Osteocyte (in vitro differentiated cells): ENCODE measurements at places on chromosomes 3 and 15. TPM values are rescaled to one million over a fixed set of nuclear protein-coding genes. Genes with fewer than 3 reads are reported as not detected.

- H3K4me1 ChIP-seq, result peaks cover 3% of the 10 kb centered on the region
- DNase-seq, result no peak
- H3K4me3 ChIP-seq, result no peak overlapping the region
These were observed 24.9 kb upstream of the ATP11B start for GRCh38 chr3:182768413-182768812.

ELL3 gene
- total RNA-seq, result 1.6 and 2.3 TPM in 2 replicates

ATP10A gene
- 71.9 and 74.2 TPM in 2 replicates for total RNA-seq

DNA sequence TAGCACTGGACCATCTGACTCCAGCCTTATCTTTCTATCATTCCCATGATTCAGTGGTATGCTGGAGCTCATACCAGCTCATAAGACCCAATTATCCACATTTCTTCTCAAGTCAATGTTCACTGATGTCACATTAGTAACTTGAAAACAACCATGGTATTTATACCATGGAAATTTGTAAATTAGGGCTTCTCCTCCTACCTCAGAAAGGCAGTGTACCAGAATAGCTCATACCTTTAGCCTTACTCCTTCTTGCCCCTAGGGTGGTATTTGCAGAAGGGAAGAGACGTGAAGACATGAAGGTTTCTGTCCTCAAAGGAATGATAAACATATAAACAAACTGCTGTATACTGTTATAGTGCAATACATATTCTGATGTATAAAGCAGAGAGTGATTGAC, 114.2 kb downstream of the NEK11 start:
- no peaks in the 10 kb centered on the region for H3K4me1 ChIP-seq
- H3K36me3 ChIP-seq, result no peaks in the 10 kb centered on the region
- H3K27me3 ChIP-seq, result no peaks in the 10 kb centered on the region
- H3K4me3 ChIP-seq, result no peak overlapping the region
- no peak overlapping the region for H3K27ac ChIP-seq
- no peak for DNase-seq

NTRK3 gene
- not detected in 2 replicates for total RNA-seq

DNA sequence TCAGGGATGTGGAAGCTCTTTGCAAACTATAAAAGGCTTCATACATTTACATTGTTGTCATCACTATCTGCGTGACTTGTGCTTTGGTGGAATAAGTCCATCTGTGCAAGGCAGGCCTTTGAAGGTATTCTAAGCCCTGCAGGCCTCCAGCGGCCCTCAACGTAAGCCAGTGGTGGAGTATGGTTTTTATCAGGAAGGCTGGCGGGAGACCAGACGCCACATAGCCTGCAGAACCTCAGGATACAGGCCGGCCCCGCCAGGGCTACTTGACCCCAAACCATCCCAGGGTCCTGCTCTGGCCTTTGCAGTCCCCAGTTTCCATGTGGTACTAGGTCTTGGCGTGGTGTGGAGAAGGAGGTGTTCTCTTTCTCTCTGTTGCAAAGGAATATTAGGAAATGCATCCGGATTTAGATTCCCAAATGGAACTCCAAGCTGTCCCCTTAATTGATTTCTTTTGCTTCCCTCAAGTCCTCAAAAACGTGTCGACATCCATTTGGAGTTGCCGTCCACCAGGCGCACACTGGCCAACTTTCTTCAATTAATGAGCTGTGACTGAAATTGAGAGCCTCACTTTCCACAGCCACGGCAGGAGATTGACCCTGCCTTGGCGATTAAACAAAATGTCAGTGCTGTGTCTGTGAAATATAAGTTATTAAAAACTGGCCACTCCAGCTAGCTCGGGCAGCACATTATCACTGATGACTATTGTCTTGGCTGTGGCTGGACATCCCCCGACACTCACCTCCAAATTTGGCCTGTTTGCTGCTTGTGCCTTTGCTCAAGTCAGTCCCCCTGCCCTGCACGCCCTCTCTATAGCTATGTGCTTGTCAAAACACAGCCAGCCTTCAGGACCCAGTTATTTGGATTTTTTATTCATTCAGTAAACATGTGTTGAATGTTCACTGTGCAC, 239.8 kb upstream of the TLE3 start:
- H3K4me3 ChIP-seq, result no peak overlapping the region
- DNase-seq, result no peak

- DNase-seq, result peak; percentile 46
- no peak overlapping the region for H3K27ac ChIP-seq
- no peak overlapping the region for H3K4me3 ChIP-seq
- H3K27me3 ChIP-seq, result peaks cover 74% of the 10 kb centered on the region
These were observed 61.8 kb downstream of the GLDN start for GRCh38 chr15:51403072-51403878.

- H3K27me3 ChIP-seq, result peaks cover 8% of the 10 kb centered on the region
- H3K4me3 ChIP-seq, result no peak overlapping the region
- DNase-seq, result no peak
- no peak overlapping the region for H3K27ac ChIP-seq
These were observed 54.4 kb upstream of the THUMPD3 start for GRCh38 chr3:9308298-9308990.

- no peak overlapping the region for H3K4me3 ChIP-seq
- H3K27ac ChIP-seq, result no peak overlapping the region
- no peak for DNase-seq
- H3K4me1 ChIP-seq, result peaks cover 36% of the 10 kb centered on the region
- no peaks in the 10 kb centered on the region for H3K36me3 ChIP-seq
- no peaks in the 10 kb centered on the region for H3K27me3 ChIP-seq
These were observed 6.2 kb downstream of the ZNF609 start for GRCh38 chr15:64466408-64467141.

ISLR gene
- total RNA-seq, result 108 and 110 TPM in 2 replicates

GRCh38 chr3:141452045-141452444, 34.8 kb upstream of the RASA2 start:
- H3K27ac ChIP-seq, result no peak overlapping the region
- DNase-seq, result no peak
- peaks cover 4% of the 10 kb centered on the region for H3K36me3 ChIP-seq
- H3K4me1 ChIP-seq, result peaks cover 10% of the 10 kb centered on the region

DNA sequence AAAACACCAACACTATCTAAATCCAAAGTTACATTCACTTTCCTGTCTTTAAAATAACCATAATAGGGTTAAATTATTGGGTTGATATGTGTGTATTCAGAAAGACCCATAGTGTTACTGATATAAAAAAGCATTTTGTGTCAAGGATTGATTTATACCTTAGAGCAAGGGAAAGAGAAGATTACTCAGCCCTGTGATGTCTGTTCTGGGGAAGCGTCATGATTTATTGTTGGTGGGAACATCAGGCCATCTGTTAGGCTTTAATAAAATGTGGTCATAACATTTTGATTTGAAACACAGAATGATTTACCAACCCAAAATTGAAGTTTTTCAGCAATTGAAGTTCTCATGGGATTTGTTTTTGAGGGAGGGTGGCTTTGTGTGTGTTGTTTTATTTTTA, 33.2 kb downstream of the SIDT1 start:
- no peak overlapping the region for H3K4me3 ChIP-seq
- no peak overlapping the region for H3K27ac ChIP-seq
- no peak for DNase-seq
- peaks cover 37% of the 10 kb centered on the region for H3K27me3 ChIP-seq
- no peaks in the 10 kb centered on the region for H3K4me1 ChIP-seq
- H3K36me3 ChIP-seq, result no peaks in the 10 kb centered on the region

DNA sequence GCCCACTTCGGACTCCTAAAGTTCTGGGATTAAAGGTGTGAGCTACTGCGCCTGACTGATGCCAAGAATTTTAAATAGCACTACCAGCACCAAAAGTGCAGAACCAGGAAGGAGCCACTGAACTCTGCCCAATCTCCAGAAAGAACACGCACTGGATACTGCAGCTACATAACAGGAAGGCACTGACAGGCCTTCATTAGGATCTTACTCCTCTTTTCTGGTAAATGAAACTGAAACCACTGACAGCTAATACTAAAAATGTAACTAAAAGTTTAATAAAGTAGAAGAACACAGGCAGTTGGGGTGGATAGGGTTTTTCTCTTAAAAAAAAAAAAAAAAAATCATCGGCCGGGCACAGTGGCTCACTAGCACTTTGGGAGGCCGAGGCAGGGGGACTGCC, 74.1 kb upstream of the CHRM5 start:
- H3K4me1 ChIP-seq, result peaks cover 9% of the 10 kb centered on the region
- DNase-seq, result no peak
- H3K27me3 ChIP-seq, result no peaks in the 10 kb centered on the region
- H3K27ac ChIP-seq, result no peak overlapping the region
- no peak overlapping the region for H3K4me3 ChIP-seq

SAMD7 gene
- not detected in 2 replicates for total RNA-seq

DNA sequence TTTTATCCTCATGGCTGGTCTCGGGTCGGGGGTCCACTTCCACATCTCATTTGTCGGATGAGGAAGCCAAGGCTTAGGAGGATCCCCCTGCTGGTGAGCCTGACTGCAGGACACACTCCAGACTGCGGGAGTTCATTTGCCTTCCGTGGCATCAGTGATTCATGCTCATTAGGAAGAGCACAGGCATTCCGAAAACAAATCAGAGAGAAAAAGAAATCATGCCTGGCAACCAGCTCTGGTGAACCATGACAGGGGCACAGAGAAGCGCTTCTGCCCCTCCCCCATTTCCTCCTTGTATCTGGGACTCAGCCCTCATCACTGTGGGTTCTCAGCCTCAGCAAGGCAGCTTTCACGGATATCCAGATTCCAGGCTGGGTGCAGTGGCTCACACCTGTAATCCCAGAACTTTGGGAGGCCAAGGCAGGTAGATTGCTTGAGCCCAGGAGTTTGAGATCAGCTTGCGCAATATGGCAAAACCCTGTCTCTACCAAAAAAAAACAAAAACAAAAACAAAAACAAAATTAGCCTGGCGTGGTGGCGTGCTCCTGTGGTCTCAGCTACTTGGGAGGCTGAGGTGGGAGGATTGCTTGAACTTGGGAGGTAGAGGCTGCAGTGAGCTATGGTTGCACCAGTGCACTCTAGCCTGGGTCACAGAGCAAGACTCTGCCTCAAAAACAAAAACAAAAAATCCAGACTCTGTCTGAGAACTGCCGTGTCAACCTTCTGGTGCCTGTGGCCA, 28.4 kb downstream of the IRAK2 start:
- H3K27ac ChIP-seq, result peak overlapping the region; percentile 97
- H3K4me3 ChIP-seq, result peak overlapping the region; percentile 3
- no peaks in the 10 kb centered on the region for H3K27me3 ChIP-seq

DNA sequence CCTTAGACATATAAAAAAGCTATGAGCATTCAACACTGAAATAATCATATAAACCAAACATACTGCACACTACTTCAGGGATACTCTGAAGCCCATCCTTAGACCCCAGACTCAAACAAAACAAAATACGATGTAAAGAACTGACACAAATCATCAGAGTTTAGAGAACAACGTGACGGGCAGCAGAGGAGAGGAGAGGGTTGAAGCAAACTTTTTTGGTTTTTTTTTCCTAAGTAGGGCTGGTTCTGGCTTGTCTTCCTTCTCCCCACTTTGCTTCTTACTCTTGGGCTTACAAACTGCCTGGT, 34.7 kb downstream of the GAP43 start:
- DNase-seq, result no peak
- peaks cover 37% of the 10 kb centered on the region for H3K4me1 ChIP-seq
- no peaks in the 10 kb centered on the region for H3K27me3 ChIP-seq

GRCh38 chr15:95868450-95868849, 462.1 kb upstream of the NR2F2 start:
- H3K27ac ChIP-seq, result no peak overlapping the region
- DNase-seq, result no peak
- no peaks in the 10 kb centered on the region for H3K36me3 ChIP-seq
- peaks cover 10% of the 10 kb centered on the region for H3K4me1 ChIP-seq

GRCh38 chr15:63466378-63467192, 37.8 kb upstream of the USP3 start:
- no peak for DNase-seq
- H3K4me1 ChIP-seq, result peaks cover 24% of the 10 kb centered on the region
- H3K4me3 ChIP-seq, result no peak overlapping the region
- H3K27ac ChIP-seq, result peak overlapping the region; percentile 54
- H3K36me3 ChIP-seq, result no peaks in the 10 kb centered on the region
- H3K27me3 ChIP-seq, result peaks cover 24% of the 10 kb centered on the region

DNA sequence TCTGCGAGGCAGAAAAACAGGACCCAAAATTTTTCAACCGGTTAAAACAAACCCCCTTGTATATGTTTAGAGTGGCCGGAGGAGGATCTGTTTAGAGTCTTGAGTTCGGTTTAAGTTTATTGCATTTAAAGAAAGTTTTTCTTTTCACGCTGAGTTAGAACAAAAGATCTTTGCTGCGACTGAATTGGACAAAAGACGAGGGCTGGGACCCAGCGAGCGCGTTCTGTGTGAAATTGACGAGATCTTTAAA, 9.8 kb downstream of the NR2F2 start:
- peaks cover 85% of the 10 kb centered on the region for H3K36me3 ChIP-seq
- DNase-seq, result no peak
- peaks cover 39% of the 10 kb centered on the region for H3K4me1 ChIP-seq
- H3K4me3 ChIP-seq, result peak overlapping the region; percentile 99

DNA sequence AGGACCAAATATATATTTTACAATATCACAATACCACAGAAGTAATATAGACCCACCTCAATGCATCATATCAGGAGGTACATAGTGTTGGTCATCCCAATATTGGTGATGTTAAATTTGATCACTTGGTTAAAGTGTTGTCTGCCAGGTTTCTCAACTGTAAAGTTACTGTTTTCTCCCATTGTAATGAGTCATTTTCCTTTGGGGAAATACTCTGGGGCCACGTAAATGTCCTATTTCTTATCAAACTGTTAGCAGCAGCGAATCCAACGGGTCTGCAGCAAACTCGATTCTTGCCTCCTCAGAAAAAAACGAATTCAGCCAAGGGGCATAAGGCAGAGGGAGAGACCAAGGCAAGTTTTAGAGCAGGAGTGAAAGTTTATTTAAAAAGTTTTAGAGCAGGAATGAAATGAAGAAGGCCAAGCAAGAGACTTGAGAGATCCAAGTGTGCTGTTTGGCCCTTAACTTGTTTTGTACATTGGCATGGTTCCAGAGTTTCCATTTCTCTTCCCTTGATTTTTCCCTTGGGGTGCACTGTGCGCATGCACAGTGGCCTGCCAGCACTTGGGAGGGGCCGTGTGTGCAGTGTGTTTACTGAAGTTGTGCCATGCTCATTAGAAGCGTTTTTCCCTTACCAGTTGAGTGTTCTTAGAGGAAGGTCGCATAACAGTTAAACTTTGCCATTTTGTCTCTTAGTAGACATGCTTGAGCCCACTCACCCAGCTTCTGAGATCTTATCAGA, 512.5 kb downstream of the AGBL1 start:
- H3K36me3 ChIP-seq, result no peaks in the 10 kb centered on the region
- H3K4me1 ChIP-seq, result no peaks in the 10 kb centered on the region
- no peak overlapping the region for H3K27ac ChIP-seq
- no peak for DNase-seq
- no peaks in the 10 kb centered on the region for H3K27me3 ChIP-seq

CYP11A1 gene
- not detected in 2 replicates for total RNA-seq

NBEAL2 gene
- total RNA-seq, result 14.0 and 21.8 TPM in 2 replicates

IGSF10 gene
- 1.2 and 1.4 TPM in 2 replicates for total RNA-seq

RLBP1 gene
- total RNA-seq, result not detected in 2 replicates

- peaks cover 2% of the 10 kb centered on the region for H3K27me3 ChIP-seq
- no peak overlapping the region for H3K4me3 ChIP-seq
- H3K4me1 ChIP-seq, result peaks cover 9% of the 10 kb centered on the region
- no peak overlapping the region for H3K27ac ChIP-seq
- no peak for DNase-seq
- H3K36me3 ChIP-seq, result no peaks in the 10 kb centered on the region
These were observed 961.7 kb downstream of the FHIT start for GRCh38 chr3:60289341-60290121.

FEZF2 gene
- total RNA-seq, result not detected in 2 replicates

EPB42 gene
- total RNA-seq, result not detected in 2 replicates

- DNase-seq, result no peak
- no peak overlapping the region for H3K4me3 ChIP-seq
- no peaks in the 10 kb centered on the region for H3K36me3 ChIP-seq
- no peak overlapping the region for H3K27ac ChIP-seq
These were observed 6.3 kb downstream of the LRRC31 start for GRCh38 chr3:169863458-169863899.

CAMK2N2 gene
- 1.8 and 2.0 TPM in 2 replicates for total RNA-seq

MORC1 gene
- total RNA-seq, result not detected in 2 replicates
